ENCODE measurements at places on chromosomes 11 and 22. TPM values are rescaled to one million over a fixed set of nuclear protein-coding genes. Genes with fewer than 3 reads are reported as not detected.

DNA sequence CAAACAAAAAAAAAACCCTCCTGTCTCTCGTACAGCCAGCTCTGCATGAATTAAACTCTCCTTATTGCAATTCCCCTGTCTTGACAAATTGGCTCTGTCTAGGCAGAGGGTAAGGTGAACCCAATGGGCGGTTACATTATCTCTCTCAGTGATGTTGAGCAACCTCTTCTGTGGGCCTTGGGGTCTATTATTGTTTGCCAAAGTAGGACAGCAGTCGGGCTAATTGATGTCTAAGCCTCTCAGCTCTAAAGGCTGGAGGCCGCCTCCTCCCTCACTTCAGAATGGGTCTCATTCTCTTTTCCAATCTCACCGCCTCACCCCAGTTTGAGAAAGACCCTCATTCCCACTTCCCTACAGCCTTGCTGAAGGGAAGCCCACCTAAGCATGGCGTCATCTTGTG is 1.3 kb upstream of the SLC25A45 start:
- no peak for DNase-seq

The CFAP300 gene
- not detected for total RNA-seq

- no peak for DNase-seq
These were observed 51.4 kb upstream of the DBX1 start for GRCh38 chr11:20211691-20212090.

The CTNND1 gene
- 298 TPM for total RNA-seq

DNA sequence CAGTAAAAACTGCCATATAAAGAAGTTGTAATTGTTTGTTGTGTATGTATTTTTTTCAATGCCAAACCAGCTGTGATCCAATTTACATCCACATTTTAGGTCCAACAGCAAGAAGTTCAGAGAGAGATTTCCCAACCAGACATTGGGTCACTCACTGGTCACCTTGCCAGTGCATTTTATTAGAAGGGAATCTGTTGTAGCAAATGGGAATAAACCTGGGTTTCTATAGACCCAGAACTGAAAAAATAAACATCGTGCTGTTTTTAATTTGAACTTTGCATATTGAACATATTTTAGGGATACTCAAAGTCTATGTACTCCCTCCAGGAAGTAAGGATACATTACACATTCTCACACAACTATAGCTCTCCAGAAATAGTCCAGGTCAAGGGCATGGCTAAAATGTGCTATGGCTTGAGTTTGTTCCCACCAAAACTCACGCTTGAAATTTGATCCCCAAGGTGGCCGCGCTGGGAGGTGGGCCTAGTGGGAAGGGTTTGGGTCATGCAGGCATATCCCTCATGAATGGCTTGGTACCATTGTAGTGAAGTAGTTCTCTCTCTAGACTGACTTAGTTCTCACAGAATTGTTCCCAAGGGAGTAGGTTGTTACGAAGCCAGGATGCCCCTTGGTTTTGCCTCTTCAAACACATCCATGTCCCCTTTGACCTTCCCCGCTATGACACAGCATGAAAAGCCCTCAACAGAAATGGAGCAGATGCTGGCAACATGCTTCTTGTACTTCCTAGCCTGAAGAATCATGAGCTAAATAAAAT is 90.9 kb downstream of the RRAS2 start:
- DNase-seq: no peak
